ENCODE measurements at places on chromosomes 12 and 14.

- no peak for DNase-seq
Observed at GRCh38 chr14:76918782-76919394, 92.7 kb downstream of the LRRC74A start.

DNA sequence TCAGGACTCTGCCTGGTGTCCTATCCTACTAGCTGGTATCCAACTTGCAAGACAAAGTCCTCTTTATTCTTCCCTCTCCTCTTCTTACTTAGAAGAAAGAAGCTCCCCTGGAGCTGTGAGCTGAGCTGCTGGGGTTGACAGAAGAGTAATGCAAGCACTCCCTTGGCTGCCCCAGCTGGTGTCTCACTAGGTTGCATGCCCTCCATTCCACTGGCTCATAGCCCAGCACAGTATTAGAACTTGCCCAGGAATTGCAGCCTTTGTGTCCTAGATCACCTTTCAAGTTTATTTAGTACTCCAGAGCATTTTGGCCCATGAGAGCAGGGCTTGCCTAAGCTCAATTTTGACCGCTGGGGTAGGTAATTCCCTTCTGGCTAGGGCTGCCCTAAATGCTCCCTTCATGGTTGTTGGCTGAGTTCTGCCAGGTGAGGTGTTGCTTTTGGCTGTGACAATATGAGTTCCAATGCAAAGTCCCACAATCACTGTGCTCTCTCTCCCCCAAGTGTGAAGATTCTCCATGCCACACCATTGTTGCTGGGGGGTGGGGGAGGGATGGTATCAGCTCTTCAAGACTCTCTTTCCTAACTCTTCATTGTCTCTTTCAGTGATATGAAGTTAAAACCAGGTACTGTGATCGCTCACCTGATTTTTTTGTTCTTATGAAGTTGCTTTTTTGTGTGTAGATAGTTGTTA lies 317.4 kb upstream of the DDHD1 start:
- no peak for DNase-seq

GRCh38 chr14:66482873-66483272 lies 3.3 kb upstream of the CCDC196 start:
- no peak for DNase-seq

DNA sequence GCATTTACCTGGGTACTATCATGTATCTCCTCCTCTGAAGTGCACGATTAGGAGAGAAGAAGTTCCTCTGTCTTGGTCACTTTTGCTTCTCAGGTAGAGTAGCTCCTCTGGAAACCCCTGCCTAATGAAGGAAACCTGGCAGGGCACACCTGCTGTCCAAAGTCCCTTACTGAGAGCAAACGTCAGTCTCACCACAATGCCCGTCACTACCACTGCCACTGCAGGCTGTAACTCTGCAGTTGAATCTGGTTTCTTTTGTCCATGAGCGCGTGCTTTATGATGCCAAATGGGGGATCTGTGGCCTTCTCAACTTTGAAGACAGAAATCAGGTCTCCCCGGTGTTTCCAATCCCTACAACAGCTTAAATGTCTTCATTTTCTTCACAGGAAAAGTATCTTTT lies 1068.6 kb downstream of the BCL11B start:
- DNase-seq, result no peak

GRCh38 chr12:66838366-66838765 lies 159.5 kb upstream of the GRIP1 start:
- no peak for DNase-seq

GRCh38 chr12:63928305-63928704 lies 83.8 kb downstream of the SRGAP1 start:
- DNase-seq, result no peak

- DNase-seq, result peak; percentile 77
Observed at GRCh38 chr14:93954900-93955849, 21.2 kb downstream of the ASB2 start.

DNA sequence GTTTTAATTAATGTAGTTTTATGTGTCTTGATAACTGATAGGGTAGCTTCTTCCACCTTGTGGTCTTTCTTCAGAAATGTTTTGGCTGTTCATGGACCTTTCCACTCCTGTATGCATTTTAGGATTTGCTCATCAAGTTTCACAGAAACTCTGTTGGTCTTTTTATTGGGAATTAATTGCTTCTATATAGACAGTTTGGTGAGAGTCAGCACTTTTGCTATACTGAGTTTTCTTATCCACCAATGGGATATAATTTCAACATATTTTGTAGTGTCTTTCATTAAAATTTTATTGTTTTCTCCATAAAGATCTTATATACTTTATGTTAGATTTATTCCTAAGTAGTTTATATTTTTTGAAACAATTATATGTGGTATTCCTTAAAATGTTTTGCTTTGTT lies 7.8 kb downstream of the GOLGA5 start:
- DNase-seq, result no peak

- peak; percentile 71 for DNase-seq
Observed at GRCh38 chr12:110531741-110532333, 29.7 kb downstream of the RAD9B start.

GRCh38 chr12:99553461-99553860 lies 94.1 kb upstream of the GARIN6 start:
- no peak for DNase-seq

GRCh38 chr14:92323011-92323915 lies at the start of gene SLC24A4:
Gene SLC24A4, plus strand, starts transcription at chr14:92323165. Its CDS starts 666 bp downstream, at chr14:92323831.
- peak; percentile 65 for DNase-seq

- no peak for DNase-seq
Observed at GRCh38 chr14:77791225-77791600, 8.7 kb upstream of the ADCK1 start.

DNA sequence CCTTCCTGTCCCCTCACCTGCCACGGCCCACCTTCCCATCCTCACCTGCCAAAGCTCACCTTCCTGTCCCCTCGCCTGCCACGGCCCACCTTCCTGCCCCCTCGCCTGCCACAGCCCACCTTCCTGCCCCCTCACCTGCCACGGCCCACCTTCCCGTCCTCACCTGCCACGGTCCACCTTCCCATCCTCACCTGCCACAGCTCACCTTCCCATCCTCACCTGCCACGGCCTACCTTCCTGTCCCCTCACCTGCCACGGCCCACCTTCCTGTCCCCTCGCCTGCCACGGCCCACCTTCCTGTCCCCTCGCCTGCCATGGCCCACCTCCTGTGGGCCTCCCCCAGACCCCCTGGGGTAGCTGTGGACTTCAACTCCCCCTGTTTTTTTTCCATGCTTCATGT lies 48.8 kb upstream of the GPR68 start:
- peak; percentile 60 for DNase-seq

- DNase-seq, result no peak
Observed at GRCh38 chr12:46965880-46966279, 113.5 kb upstream of the PCED1B start.

DNA sequence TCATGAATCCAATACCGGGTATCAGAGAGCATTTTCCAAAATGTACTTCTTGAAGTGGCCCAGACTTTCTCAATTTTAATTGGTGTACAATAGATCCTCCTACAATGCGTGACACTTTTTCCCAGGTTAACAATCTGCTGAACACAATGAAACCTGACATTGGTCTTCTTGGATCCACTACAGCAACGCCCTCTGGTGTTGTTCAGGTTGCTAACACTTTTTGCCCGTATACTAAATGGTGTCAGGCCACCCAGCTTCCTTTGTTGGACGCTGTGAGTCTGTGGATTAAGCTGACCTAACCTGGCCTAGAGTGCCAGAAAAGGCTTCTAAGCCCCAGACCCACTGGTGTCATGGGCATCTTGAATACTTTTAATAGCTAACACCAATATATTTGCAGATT lies 89.2 kb downstream of the KCNK10 start:
- no peak for DNase-seq

GRCh38 chr14:68995731-68996130 lies 16.6 kb upstream of the ACTN1 start:
- DNase-seq, result no peak

- no peak for DNase-seq
Observed at GRCh38 chr12:89189448-89189847, 162.9 kb downstream of the DUSP6 start.

DNA sequence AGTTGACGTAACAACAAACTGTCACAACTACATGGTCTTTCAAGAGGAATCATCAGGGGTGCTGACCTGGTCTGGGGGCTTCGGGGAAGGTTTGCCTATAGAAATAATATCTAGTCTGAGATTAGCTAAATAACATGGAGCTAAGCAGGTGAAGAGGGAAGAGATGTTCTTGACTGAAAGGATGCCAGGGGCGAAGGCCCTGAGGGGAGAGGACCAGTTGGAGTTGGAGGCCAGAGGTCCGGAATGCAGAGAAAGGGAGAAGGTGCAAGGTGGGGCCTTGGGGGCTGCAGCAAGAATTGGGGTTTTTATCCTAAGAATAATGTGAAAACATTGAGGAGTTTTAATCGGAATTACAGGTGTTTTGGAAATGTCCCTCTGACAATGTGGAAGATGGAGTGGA lies 68.5 kb upstream of the RIC8B start:
- DNase-seq, result no peak

GRCh38 chr12:76755829-76756379 lies 8.0 kb upstream of the ZDHHC17 start:
- DNase-seq, result no peak

- no peak for DNase-seq
Observed at GRCh38 chr12:117061555-117062079, 37.6 kb downstream of the TESC start.

DNA sequence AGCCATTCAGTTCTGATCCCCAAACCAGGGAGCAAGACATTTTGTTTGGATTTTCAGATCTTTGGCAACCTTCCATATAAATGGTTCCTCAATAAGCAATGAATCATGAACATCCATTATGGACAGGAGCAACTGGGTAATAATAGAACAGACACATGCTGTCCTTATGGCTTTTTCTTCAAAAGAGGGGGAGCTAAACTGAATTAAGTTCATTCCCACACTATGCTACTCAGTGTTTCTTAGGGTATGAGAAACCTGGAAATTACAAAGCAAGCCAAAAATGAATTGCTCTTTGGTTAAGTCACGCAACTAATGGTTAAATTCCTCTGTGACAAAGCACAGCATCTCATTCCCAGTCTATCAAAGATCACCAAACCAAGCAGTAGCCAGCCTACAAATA lies 51.0 kb downstream of the PTGER2 start:
- DNase-seq, result no peak

- no peak for DNase-seq
Observed at GRCh38 chr12:121649819-121650353, 19.6 kb downstream of the MORN3 start.

DNA sequence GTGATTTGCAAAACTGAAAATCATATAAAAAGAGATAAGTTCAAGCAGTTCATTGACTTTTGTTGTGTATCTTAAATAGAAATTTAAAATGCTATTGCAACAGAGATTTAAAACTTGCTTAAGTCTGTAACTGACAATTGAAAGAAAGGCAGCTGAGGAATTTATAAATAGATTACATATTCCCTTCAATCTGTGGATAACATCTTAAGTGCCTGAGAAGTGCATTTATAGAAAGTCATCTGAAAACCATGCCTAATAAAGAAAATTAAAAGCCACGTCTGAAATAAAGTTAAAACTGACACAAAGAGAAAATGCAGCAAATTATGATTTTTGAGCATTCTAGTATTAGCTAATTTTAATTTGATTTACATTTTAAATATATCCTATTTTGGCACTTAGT lies 479.8 kb downstream of the MDGA2 start:
- DNase-seq, result no peak

DNA sequence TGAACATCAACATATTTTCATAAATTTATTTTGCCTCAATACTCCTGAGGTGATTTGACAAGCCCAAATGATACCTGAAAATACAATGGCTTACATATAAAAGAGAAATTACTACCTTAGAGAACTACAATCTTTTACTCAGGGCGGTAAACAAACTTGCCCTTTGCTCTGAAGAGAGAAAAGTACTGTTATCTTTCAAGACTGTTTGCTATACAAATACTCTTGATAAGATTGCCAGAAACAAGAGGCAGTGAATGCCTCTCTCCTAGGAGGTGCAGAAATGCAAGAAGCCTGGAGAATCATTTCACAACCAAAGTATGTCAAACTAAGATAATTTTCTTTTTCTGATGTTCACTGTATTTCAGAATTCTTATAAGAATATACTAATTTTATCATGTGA lies 160.3 kb downstream of the ALX1 start:
- DNase-seq, result no peak

DNA sequence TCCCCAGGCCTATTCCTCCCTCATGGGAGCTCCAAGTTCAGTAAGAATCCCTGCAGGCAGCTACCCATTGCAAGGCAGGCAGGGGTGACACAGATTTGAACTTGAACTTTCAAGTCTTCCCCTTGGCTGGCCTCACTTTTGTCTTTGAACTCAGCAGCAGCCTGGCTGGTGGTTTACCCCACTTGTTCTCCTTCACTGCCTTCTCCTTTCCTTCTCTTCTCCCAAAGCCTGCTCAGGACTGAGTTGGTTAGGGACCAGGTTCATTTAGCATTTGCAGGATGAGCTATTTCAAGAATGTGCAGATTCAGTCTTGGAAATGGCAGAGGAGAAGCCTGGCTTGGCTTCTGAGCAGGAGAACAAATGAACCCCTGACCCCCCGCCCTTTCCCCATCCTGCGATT lies 67.7 kb upstream of the TBX3 start:
- DNase-seq, result no peak

Data from GM13976 (cell line).